ENCODE measurements at places on chromosomes 7 and 10.

- H3K27ac ChIP-seq: no peak overlapping the region
- H3K36me3 ChIP-seq: no peaks in the 10 kb centered on the region
- no peak overlapping the region for H3K4me3 ChIP-seq
- H3K27me3 ChIP-seq: no peaks in the 10 kb centered on the region
These were observed 741.2 kb upstream of the ZWINT start for GRCh38 chr10:57102236-57102635.

DNA sequence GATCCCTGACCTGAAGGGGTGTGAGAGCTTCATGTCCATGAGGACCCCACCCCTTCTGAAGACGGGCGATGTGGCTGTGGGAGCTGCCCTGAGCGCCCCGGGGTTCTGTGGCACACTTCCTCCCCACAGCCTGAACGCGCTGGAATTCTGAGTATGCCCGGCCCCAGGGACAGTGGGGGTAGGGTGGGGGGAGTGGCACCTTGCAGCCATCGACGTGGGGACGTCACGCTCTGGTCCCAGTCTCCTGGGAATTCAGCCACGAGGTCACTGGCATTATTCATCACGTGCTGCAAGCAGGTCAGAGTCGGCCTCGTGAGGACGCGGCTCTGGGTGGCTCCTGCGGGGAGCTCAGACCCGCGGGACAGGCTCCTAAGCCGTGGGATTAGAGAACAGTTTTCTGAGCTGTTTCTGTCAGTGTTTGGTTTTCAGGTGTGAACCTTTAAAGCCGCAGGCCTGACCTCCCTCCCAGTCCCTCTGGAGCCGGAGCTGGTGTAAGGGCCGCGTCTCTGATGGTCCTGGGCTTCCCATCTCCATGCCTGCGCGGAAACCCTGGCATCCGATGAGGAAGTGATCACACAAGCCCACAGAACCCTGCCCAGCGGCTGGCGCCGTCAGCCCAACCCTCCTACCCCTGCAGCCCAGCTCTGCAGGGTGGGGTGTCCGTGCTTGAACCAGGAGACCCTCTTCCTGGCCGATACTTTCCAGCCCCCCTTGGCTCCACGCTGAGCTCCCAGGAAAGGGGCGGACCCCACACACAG lies 16.1 kb downstream of the GPR146 start:
- DNase-seq: peak; percentile 80
- H3K4me1 ChIP-seq: peaks cover 4% of the 10 kb centered on the region
- no peaks in the 10 kb centered on the region for H3K36me3 ChIP-seq
- H3K27me3 ChIP-seq: no peaks in the 10 kb centered on the region
- no peak overlapping the region for H3K27ac ChIP-seq

- H3K27ac ChIP-seq: no peak overlapping the region
- no peaks in the 10 kb centered on the region for H3K27me3 ChIP-seq
- H3K36me3 ChIP-seq: peaks cover 1% of the 10 kb centered on the region
- no peak overlapping the region for H3K4me3 ChIP-seq
- no peak for DNase-seq
These were observed 6.8 kb downstream of the PLAU start for GRCh38 chr10:73917566-73918305.

- H3K4me1 ChIP-seq: peaks cover 3% of the 10 kb centered on the region
- no peak overlapping the region for H3K27ac ChIP-seq
- H3K27me3 ChIP-seq: no peaks in the 10 kb centered on the region
- DNase-seq: no peak
- no peak overlapping the region for H3K4me3 ChIP-seq
These were observed 28.1 kb upstream of the CDH23 start for GRCh38 chr10:71368643-71369042.

DNA sequence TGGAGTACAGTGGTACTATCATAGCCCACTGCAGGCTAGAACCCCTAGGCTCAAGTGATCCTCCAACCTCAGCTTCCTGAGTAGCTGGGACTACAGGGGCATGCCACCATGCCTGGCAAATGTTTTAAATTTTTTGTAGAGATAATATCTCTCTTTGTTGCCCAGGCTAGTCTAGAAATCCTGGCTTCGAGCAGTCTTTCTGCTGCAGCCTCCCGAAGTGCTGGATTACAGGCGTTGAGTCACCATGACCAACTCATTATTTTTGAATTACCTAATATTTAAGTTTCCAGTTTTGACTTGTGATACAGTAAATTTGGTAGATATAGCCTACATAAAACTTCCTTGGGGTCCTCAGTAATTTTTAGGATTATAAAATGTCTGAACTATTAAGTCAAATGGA lies 74.1 kb downstream of the RUNDC3B start:
- H3K27me3 ChIP-seq: no peaks in the 10 kb centered on the region
- no peaks in the 10 kb centered on the region for H3K4me1 ChIP-seq
- H3K36me3 ChIP-seq: no peaks in the 10 kb centered on the region
- H3K27ac ChIP-seq: no peak overlapping the region
- H3K4me3 ChIP-seq: no peak overlapping the region
- DNase-seq: no peak

All from mesendoderm (in vitro differentiated cells).